ENCODE measurements at places on chromosomes 2 and 18.

- no peak for DNase-seq
Observed at GRCh38 chr2:235747786-235748091, 253.9 kb downstream of the AGAP1 start.

DNA sequence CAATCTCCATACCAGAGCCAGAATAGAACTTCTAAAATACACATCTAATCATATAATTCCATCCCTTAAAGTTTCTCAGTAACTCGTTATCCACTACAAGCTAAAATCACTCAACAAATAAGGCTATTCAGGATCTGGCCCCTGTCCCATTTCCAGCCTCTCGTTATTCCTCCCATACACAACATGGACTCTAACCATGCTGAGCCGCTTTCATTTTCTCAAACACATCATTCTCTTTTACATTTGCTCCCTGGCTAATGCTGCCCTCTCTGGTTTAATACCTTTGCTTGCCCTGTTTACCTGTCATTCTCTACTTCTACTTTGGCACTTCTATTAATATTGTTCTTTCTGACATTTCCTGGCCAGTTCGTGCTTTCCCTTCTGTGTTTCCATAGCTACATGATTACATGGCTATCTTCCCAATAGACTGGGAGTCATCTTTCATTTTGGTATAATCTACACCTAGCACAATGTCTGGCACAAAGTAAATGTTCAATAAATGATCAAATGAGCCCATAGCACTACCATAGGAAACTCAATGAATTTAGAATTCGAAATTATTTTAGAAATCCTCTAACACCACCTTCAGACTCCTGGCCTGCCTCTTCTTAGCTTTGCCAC, 163.6 kb upstream of the VRK2 start:
- DNase-seq = no peak

DNA sequence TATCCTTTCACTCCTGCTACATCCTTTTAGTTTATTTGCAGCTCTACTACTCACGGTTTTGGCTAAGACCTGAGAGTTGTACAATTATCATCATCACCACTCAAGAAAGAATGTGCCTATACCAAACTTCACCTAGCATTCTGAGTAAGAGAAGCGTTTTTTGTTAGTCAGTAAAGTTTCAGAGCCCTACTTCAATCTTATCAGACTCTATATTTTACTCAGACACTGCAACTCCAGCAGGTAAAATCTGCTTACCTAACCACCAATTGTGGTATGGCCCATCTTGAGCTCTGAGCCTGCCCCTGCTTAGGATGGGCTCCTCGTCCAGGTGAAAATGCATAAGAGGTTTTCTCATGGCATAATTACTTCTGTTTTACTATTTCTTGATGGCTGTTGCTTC, 37.1 kb downstream of the ICOS start:
- no peak for DNase-seq

DNA sequence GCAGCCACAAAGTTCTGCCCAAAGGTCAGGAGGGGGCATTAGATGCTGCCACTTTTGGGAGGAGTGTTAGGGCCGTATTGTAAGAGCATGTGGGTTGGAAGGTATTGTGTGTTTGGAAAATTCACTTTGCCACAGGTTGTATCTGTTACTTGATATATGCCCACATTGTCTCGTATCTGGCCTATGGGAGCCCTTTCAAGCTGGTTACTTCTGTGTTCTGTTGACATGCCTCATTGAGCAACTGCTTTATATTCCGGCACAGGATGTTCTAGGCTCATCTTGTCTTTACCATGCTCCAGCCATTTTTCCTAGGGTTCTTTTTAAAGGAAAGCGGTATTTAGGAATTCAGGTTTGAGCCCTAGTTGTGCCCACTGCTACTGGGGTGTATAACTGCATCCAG, 6.0 kb downstream of the ADNP2 start:
- DNase-seq = no peak

- no peak for DNase-seq
Observed at GRCh38 chr2:240814280-240814679, 5.7 kb downstream of the KIF1A start.

- DNase-seq = no peak
Observed at GRCh38 chr18:905948-906415, 1.3 kb downstream of the ADCYAP1 start.

DNA sequence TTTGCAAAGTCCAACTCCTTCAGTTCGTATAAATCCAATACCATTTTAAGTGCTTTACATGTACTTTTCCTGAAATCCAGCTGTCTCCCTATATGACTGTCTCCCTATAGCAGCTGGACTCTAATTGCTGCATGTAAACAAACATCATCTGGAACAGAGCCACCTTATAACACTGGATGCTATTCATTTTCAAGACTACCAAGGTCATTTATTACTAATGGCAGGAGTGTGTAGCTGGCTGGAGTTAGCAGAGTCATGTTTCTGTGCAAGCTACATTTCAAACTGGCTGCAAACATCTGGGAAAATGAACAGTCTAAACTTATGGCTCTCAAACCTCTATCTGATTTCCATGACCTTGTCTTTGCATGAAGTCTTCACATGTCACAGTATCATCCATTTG, 575.2 kb downstream of the PIK3C3 start:
- DNase-seq = no peak

DNA sequence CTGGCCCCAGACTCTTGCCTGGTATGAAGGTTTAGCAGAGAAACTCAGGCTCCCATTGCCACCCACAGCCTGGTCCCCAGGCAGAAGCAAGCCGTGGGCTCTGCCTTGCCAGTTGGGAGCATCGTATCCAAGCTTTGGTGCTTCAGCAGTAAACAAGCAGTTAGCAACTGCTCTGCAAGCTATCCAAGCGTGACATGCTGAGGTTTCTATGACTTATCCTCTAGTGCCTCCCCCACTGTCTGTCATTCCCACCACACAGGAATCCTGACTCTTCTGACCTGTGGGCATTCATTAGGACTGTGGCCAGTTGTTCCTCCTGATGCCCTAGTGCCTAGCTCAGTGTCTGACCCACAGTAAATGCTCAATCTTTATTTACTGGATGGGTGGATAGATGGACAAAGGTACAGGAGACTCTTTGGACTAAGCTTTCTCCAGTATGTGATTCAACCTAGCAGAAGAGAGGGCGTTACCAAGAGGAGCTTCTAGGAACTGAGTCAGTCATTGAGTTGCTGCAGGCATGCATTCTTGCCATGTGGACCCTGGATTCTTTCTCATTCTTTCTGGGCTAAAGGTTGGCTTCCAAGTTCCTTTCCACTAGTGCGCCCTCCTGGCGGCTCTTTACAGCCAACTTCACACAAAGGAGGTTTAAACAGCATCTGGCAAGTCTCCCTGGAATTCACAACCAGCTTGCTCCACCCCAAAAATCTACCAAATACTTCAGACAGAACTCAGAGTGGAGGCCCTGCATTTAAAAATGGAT, 40.6 kb upstream of the MRPL19 start:
- no peak for DNase-seq

DNA sequence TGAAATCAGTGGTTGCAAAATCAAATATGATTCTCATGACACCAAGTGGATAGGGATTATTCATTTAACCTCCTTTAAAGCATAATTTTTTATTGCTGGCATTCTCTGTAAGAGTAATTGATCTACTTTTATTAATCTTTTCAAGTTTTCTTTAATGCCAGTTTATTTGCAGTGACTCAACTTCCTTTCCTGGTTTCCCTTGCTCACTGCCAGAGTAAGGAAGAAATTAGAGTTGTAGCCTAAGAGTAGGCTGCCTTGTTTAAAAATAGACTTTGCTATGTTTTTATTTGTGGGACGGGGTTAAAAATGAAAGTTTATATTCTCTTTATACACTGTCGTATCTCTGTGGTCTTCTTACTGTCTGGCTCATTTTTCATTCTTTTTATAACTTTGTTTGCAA, 148.6 kb downstream of the WDR7 start:
- DNase-seq = no peak

DNA sequence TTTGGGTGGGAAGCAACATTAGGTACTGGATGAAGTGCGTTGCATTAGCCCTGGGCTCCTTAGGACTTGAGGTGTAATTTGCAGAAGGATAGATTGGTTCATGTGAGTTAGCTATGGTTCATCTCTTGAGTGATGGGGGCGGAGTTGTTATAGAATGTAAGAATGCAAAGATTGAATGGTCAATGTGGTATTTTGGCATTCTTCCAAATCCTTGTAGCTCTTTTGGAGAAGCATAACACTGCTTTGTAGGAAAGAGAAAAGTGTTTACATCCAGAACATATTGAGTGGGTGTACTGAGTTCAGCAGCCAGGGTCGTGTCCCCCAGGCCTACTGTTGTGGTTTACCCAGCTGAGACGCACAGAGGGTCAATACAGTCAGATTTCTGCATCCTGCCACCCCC, 173.5 kb downstream of the FMNL2 start:
- no peak for DNase-seq

- DNase-seq = no peak
Observed at GRCh38 chr2:179561702-179562101, 297.1 kb upstream of the SESTD1 start.

Measured in activated CD4-positive, alpha-beta T cell treated with anti-CD3 and anti-CD28 coated beads, Interleukin-2, amount 50 U/mL, for 24 hours (primary cell).